ENCODE measurements at places on chromosomes 4 and X.
A peak's percentile ranks its signal among the peaks of the same experiment; 100 is the strongest.

- DNase-seq = no peak
Measured at GRCh38 chr4:169621731-169622492, 1.5 kb downstream of the CLCN3 start.

GRCh38 chrX:101429934-101430333 lies 21.9 kb downstream of the HNRNPH2 start:
- no peak for DNase-seq

DNA sequence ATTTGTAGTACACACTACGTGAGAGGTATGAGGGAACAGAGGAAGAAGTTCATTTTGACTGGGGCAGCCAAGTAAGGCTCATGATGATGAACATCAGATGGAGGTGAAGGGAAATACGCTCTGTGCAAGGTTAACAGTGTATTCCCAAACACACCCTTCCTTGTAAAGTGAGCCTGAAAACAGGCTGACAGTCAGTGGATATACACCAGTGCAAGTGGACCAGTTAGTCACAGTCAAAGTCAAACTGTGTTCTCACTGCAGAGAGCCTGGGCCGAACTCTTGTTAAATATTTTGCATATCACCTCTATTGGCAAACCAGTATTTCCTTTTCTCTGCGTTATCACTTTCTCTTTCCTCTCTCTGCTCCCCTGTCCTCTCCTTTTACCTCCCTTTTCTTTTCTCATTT lies 23.4 kb upstream of the RHOH start:
- DNase-seq = no peak

GRCh38 chrX:40155589-40156469 lies 58.1 kb upstream of the BCOR start:
- DNase-seq = no peak

- DNase-seq = no peak
Measured at GRCh38 chr4:14386196-14386595, 616.1 kb upstream of the CPEB2 start.

DNA sequence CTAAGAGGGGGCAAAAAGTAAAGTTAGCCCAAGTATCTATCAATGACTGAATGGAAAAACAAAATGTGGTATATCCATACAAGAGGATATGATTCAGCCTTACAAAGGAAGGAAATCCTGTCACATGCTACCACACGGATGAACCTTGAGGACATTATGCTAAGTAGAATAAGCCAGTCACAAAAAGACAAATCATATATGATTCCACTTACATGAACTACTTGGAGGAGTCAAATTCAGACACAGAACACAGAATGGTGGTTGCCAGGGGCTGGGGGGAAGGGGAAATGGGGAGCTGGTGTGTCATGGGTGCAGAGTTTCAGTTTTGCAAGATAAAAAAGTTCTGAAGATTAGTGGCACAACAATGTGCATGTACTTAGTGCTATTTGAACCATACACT lies 101.8 kb downstream of the SH3KBP1 start:
- no peak for DNase-seq

GRCh38 chr4:105461621-105462382 lies 12.1 kb downstream of the PPA2 start:
- DNase-seq = no peak

- DNase-seq = peak; percentile 27
Measured at GRCh38 chr4:80138551-80139538, 58.5 kb upstream of the PRDM8 start.

DNA sequence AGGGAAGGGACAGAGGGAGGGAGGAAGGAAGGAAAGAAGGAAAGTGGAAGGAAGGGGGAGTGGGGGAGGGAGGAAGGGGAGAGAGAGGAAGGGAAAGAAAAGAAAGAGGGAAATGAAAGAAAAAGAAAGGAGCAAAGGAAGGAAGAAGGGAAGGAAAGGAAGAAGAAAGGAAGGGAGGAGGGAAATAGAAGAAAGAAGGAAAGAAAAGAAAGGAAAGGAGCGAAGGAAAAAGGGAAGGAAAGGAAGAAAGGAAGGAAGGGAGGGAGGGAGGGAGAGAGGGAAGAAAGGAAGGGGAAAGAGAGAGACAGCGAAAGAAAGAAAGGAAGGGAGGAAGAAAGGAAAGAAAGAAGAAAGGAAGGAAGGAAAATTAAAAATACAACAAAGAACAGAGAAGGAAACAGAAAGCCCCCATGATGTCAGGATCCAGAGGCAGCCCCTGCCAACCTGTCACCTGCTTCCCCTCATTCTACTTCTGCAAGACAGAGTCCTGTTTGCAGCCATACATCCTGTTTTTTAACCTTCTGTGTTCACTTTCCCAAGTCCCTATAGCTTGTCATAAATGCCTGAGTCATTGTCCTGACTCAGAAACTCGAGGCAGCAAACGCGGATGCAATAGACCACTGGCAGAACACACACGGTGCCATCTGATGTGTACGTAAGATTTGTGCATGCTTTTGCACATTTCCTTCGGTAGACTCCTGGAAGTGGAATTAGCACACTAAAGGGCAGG lies 77.0 kb upstream of the C4orf50 start:
- no peak for DNase-seq

GRCh38 chr4:169439244-169439643 lies 168.5 kb upstream of the SH3RF1 start:
- DNase-seq = no peak

GRCh38 chr4:36747277-36748129 lies 466.1 kb downstream of the DTHD1 start:
- DNase-seq = no peak

DNA sequence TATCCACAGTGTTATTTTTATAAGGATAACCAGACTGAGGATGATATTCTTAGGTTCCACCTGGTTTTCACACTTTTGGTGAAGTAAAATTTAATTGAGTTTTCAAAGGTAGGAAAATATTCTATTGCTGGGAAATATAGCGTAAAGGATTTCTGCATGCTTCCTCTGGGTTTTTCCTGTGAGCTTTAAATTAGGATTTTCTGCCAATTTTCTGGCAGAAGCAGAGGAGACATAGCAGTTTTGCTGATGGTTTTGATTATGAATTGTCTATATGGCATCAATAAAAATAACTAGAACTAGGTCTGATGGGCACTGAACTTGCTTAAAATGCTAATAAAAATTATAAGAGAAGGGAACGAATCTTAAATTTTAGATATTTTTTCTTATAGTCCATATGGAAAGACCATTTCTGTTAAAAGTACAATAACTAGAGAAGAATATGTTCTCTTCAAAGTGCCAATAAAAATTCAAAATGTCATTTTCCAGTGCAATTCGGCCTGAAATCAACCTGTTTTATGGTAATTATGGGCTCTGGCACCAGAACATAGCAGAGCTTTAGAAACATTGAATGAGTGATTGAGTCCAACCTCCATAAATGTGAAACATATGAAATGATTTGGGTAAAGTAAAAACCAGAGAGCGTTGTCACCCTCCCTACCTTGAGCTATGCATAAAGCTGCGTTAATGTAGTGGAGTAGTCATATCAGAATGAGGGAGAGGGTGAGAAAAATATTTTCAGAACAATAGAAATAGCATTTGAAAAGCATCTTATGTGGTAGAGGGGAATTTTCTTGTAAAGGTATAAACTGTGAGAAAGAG lies 279.7 kb downstream of the SPRY1 start:
- DNase-seq = no peak

DNA sequence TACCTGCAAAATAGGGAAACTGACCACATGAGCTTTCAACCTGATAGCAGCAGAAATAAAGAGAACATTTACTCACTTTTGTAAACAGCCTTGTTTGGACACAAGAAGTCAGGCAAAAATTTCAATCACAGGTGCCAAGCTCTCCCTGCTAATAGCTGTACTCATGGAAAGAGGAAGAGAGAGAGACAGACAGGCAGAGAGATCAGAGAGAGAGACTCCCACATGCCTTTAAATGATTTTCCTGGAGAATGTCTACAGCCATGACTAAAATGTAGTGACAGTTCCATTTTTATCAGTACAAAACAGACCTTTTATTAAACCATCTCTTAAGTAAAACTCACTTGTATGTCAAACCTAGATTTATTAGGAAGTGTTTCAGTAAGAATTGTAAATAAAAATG lies 752.9 kb downstream of the TRAM1L1 start:
- no peak for DNase-seq

DNA sequence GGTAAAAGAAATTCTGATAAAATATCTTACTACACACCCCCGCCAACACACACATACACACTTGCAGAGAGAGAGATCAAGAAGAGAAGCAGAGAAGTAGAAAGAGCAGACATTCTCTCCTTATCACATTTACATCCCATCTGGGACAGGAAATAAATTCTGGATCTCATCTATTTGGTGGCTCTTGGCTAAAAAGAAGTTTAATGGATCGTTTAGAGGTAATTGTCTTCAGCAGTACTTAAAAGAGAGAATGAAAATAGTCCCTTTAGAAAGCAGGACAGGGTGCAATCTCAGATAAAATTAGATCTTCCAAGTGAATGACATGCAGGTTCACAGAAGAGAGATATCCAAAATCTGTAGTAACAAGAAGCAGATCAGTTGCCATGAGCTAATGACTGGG lies 1392.5 kb downstream of the RAPGEF2 start:
- no peak for DNase-seq

DNA sequence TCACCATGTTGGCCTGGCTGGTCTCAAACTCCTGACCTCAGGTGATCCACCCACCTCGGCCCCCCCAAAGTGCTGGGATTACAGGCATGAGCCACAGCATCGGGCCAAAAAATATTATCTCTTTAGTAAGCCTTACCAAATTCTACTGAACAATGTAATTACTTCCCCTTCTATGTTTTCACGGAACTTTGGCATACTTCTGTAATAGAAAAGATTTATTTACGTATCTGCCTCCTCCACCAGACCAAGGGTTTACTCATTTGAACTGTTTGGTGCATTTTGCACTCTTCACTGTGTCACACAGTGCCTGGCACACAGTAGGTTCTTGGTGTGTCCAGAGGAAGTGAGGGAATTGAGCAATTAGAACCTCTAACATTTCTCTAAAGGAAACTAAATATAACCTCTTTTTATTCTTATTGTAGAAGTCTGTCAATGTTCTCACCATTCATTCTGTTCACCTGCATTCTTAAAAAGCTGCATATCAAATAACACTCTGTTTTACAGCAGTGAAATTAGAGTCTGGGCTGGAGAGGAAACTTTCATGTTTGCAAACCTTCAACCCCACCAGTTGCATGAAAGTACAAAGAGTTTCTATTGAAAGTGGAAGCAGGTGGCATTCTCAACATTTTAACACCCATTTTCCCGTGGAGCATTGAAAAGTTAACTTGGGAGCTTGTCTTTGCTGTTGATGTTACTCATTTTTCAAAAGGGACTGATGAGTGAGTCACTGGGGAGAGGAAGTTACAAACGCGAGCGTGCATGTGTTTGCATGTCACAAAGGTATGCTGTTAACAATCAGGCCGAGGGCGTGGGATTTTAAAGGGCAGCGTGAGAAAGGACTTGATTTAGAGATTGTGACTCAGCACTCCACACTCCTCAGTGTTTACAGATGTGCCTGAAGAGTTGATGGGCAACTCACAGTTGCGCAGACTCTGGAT lies 314.1 kb downstream of the STK32B start:
- DNase-seq = peak; percentile 95

GRCh38 chr4:141686146-141686775 lies 49.9 kb downstream of the IL15 start:
- no peak for DNase-seq

- no peak for DNase-seq
Measured at GRCh38 chrX:50888884-50889283, 21.7 kb upstream of the BMP15 start.

- DNase-seq = no peak
Measured at GRCh38 chr4:129218897-129219296, 122.9 kb downstream of the C4orf33 start.

GRCh38 chr4:128601991-128602695 lies 207.4 kb upstream of the JADE1 start:
- no peak for DNase-seq

DNA sequence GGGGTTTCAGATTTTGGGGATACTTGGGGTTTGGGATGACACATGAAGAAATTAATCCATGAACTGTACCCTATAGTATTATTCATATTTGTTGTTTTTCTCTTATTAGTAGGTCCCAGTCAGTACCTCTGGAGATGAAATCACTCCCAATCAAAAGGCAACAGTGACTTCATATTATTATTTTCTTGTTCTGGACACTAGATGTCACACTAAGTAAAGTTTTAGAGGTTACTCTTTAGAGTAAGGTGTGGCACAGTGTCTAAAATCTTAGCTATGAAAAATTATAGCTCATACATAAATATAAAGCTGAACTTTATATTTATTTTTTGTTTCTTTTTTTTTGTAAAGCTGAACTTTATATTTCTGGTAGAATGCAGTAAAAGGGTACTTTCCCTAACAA lies 35.1 kb downstream of the FAM114A1 start:
- no peak for DNase-seq

DNA sequence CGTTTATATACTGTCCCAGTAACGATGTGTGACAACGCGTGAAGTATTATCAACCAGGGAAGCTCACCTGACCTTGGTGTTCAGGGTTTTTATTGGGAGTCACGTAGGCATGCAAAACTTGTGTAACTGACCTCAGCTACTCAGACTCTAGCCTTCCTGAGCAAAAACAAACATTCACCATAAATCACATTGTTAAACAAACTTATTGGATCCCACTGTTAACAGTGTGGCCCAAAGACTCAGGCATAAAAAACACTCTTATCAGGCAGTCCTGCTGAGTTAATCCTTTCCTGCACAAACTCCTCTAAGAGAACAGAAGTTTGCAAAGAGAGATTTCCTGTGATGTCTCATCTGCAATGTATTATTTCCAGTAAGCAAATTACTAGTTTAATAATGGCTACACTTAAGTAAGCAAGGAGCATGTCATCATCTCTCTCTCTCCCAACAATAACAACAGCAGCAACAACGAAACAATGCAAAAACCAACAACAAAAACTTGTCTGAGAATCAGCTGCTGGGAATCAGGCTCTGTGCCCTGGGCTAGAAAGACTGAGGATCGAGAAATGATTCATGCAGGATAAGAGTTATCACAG lies 12.0 kb downstream of the GAGE1 start:
- no peak for DNase-seq

- DNase-seq = no peak
Measured at GRCh38 chr4:37322122-37322521, 77.6 kb downstream of the NWD2 start.

- DNase-seq = no peak
Measured at GRCh38 chr4:154597798-154598774, 7.5 kb upstream of the FGA start.

DNA sequence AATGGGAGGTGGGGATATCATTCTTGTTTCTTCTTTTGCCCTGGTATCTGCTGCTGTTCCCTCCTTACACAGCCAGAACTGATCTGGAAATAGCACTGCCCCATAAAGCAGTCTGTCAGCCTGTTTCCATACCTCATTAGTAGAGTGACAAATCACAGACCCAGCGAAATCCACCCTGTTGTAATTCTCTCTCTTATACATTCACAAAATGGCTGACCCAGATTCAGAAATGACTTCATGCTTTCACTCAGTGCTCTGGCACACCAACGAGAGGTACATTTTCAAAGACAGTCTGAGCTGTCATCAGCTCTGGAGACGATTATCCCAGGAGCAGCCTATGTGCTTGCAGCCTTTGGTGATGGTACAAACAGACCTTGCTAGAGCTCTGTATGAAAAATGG lies 164.6 kb downstream of the AFF2 start:
- DNase-seq = no peak

- no peak for DNase-seq
Measured at GRCh38 chr4:184388106-184388505, 86.2 kb downstream of the IRF2 start.

- no peak for DNase-seq
Measured at GRCh38 chr4:1686440-1687036, 2.4 kb upstream of the FAM53A start.

GRCh38 chr4:169311643-169312365 lies 41.0 kb upstream of the SH3RF1 start:
- DNase-seq = no peak

- DNase-seq = peak; percentile 34
Measured at GRCh38 chr4:173448608-173449379, 49.9 kb upstream of the SCRG1 start.

- no peak for DNase-seq
Measured at GRCh38 chr4:154984148-154984547, 203.1 kb downstream of the RBM46 start.

Data from AG09309 (cell line).